ENCODE measurements at places on chromosomes 4 and X. TPM values are rescaled to one million over a fixed set of nuclear protein-coding genes. Genes with fewer than 3 reads are reported as not detected.

GRCh38 chr4:8113611-8114377 is 44.8 kb downstream of the ABLIM2 start:
- no peak for DNase-seq

Gene GDI1
- 68.5 TPM for total RNA-seq

GRCh38 chr4:41257257-41257901 is 651 bp downstream of the UCHL1 start:
- peak; percentile 46 for DNase-seq

DNA sequence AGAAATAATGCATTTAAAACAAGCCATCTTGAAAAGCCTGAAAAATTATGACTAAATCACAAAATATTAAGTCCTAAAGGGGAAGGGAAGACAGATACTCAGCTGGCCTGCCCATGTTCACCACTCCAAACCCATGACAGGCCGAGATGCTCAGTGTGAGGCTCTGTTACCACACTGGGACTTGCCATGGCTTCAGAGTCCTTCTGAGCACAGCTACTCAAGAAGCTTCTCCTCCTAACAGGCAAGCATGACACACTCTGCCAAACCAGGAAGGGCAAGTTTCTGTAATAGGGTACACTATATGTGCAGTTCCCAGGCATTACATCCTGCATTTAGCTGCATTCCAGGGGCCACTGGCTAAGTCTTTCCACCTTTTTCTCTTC is 34.0 kb upstream of the CYBB start:
- DNase-seq = no peak

DNA sequence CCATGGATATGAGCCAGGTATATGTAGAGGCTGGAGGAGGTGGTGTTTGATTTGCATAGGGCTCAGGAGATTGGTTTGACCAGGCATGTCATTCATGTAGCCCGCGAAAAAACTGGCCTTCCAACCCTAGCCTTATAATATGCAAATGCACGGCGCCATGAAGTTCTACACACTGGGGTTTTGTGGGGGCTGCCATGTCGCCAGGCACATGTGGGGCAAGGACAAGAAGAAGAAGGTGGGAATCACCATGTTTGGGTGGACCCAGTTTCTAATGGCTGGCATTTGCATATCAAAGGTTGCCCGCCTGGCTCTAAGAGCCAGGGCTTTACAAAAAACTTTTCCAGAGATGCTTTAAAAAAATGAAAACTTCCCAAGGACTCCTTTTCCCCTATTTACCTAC is 1251.0 kb downstream of the PCDH18 start:
- no peak for DNase-seq

Gene KLKB1
- total RNA-seq = 2.6 TPM

- DNase-seq = peak; percentile 6
These were observed 107.0 kb downstream of the CPZ start for GRCh38 chr4:8699479-8700145.

DNA sequence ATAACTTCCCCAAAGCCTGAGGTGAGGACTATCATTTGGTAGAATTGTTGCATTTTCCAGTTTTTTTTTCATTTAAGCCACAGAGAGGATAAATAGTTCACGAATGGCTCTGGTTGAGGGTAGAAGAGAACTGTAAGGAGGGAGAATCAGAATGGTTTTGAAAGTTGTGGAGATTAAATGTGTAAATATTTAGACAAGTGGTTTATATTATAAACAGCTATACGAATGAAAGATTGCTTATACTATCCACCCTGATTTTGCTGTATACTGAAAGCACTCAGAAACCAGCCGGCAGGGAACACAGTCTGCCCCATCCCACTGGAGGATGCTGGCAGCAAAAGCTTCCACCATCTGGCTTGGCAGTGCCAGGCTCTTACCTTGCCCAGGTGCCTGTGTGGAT is 341.1 kb downstream of the RAPGEF2 start:
- DNase-seq = no peak

- no peak for DNase-seq
These were observed 280.4 kb downstream of the DHX15 start for GRCh38 chr4:24303926-24304325.

GRCh38 chrX:119853444-119853843 is 681 bp upstream of the UPF3B start:
- no peak for DNase-seq

DNA sequence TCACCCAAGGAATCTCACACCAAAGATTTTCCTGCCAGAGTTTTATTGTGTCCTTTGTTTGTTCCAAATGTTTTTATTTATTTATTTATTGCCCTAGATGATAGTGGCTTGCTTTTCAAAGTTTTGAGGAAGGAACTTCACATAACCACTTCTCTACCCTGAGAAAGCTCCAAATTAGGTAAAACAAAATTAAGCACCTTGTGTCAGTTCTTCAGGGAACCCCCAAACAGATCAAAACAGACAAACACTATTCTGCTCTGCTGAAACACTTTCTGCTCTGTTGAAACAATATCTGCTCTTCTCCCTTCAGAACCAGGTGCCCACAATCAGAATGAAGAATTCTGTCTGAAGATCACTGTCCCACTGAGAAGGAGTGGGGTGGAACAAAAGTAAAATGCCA is 16.5 kb upstream of the CYBB start:
- DNase-seq = no peak

Gene CRMP1
- total RNA-seq = 1.6 TPM

DNA sequence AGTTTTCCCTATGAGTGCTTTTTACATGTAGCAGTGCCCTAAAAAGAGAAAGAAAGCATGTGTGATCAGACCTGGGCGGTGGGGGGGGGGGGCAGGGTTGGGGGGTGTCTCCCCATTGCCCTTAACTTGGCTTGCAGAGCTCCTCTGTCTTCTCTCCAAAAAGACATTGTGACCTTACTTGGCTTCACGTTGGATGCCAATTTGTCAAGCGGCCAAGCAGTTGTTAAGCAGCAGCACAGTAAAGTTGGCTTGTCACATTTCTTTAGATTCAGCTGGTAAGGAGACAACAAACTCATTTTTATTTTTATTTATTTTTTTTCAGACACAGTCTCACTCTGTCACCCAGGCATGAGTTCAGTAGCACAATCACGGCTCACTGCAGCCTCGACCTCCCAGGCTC is 57.3 kb upstream of the ZNF157 start:
- DNase-seq = no peak

DNA sequence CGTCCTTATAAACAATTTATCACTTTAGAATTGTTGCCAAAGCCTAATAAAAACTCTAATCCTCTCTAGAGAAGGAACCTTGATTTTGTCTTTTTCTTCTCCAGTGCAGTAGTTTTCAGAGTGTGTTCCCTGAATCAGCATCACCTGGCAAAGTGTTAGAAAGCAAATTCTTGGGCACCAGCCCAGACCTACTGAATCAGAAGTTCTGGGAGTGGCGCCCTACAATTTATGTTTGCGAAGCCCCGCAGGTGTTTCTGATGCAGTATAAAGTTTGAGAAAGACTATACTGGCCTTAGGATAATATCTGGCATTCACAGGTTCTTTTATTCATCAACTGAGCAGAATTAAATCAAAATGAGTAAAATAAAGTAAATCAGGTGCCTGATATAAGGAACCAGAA is 645.8 kb upstream of the ATOH1 start:
- no peak for DNase-seq

- DNase-seq = no peak
These were observed 188.4 kb downstream of the SLC7A11 start for GRCh38 chr4:138053641-138054301.

Gene SASH3
- 3.6 TPM for total RNA-seq

- no peak for DNase-seq
These were observed 202.0 kb downstream of the SLC4A4 start for GRCh38 chr4:71540749-71541269.

Gene GLRB
- 7.0 TPM for total RNA-seq

DNA sequence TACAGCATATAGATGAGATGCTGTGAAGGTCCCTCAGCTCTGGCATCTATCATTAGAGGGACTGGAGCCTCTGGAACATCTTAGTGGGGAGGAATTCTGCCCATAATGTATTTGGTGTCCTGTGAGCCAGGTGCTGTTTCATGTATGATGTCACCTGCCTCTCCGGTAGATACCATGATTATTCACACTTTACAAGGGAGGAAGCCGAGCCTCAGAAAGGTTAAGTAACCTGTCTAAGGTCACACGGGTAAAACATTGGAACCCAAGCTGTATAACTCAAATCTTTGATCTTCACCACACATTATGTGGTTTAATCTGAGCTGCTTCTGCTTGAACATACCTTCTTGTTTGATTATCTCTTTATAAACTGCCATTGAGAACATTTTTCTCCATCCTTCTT is 442.8 kb downstream of the BCOR start:
- DNase-seq = no peak

- DNase-seq = no peak
These were observed 147.1 kb downstream of the CPEB2 start for GRCh38 chr4:15149234-15149838.

Gene NAP1L3
- total RNA-seq = 0.78 TPM

- no peak for DNase-seq
These were observed 38.1 kb downstream of the CCNI start for GRCh38 chr4:77037736-77038135.

- DNase-seq = no peak
These were observed 161.8 kb upstream of the MAP3K15 start for GRCh38 chrX:19677121-19677520.

DNA sequence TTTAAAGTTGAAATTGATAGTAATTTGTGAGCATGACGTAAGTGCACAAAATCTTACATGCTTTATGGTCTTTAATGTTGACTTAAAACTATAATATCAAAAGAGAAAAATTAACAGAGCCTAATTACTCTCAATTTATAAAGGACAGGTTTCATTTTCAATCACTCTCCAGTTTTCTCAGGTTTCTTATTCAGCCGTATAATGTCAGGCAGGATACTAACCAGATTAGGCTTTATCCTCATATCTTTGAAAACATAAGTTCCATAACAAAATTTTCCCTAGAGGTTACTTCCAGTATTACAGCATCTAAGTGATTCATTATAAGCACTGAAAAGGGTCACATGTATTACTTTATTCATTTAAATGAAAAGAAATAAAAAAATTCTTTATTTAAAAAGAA is 492.1 kb downstream of the PACRGL start:
- no peak for DNase-seq

- DNase-seq = peak; percentile 53
These were observed 148.1 kb downstream of the NWD2 start for GRCh38 chr4:37392521-37393255.

Gene AREG
- 5.6 TPM for total RNA-seq

GRCh38 chr4:39394706-39395105 is 12.0 kb upstream of the KLB start:
- DNase-seq = no peak

- peak; percentile 36 for DNase-seq
These were observed 894 bp upstream of the SH3RF1 start for GRCh38 chr4:169271692-169272007.

All from body of pancreas (tissue), 4 donors.